Ovary (tissue), 10 donors: ENCODE measurements at places on chromosomes 3 and 15.

- no peak for DNase-seq
These were observed 42.6 kb downstream of the POLG start for GRCh38 chr15:89291934-89292438.

- no peak for DNase-seq
These were observed 30.8 kb upstream of the EOMES start for GRCh38 chr3:27752926-27753325.

DNA sequence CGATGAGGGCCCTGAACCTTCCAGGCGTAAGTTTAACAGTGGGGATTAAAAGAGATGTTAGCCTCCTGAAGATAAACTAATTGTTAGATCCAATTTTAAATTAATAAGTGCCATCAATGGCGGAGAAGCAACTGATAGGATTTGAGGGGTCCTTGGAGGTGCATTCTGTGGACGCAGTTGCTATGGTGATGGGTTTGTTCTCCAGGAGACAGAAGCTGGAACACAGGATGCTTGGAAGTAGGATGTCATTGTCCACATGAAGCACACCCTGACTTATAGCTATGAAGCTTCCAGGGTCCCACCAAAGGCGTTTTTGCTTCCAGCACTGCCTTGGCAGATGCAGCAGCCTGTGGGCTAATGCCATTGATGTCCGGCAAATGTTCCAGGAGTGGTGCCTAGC lies 331.0 kb upstream of the IL12A start:
- no peak for DNase-seq

DNA sequence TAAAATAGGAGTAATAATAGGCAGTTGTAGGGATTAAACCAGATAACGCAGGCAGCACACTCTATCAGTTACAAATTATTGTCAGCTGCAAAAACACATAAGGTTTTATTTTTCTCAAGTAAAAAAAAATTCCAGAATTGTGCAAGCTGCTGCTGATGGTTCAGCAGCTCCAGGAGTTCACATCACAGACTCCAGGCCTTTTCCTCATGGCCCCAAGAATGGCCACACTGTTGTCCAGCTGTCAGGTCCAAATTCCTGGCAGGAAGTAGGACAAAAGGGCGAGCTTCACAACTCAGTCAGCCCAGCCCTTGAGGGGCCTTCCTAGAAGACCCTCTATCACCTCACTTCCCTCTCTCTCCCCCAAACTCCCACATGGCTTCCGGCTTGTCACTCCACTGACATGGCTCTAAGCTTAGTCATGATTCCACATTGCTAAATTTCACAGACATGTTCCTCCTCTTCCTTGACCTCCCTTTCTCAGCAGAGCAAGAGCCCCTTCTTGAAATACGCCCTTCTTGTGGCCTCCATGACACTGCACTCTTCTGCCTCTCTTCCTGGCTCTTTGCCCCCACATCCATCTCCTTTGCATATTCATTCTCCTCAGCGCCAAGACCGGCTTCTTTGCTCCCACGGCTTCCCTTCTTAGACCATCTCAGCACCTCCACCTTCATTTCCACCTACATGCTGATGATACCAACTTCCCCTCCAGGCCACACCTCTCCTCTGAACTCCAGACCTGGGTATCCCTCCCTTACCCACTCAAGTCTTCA lies 27.4 kb upstream of the FAM174B start:
- no peak for DNase-seq

GRCh38 chr15:43285609-43286037 lies 18.9 kb upstream of the TGM5 start:
- DNase-seq, result no peak

DNA sequence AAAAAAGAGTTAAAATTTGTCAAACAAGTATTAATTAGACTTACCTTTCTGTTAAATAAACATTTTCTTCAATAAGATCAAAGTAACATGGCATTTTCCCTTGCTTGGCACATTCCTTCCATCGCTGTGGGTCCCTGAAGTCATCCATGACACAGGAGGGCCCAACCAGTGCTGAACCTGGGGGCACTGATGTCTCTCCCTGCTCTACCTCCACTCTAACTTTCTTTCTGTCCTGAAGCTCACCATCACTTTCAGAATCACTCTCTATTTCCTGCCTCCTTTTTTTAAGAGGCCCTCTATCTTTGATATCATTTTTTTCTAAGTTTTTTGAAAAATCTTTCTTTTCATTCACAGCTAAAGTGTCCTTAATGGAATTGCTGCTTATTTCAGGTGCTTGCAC lies 43.8 kb downstream of the SETD2 start:
- no peak for DNase-seq

GRCh38 chr3:32229565-32229964 lies 8.9 kb upstream of the CMTM8 start:
- DNase-seq, result no peak

- DNase-seq, result no peak
These were observed 39.0 kb downstream of the CYFIP1 start for GRCh38 chr15:22941179-22941578.

GRCh38 chr3:67723863-67724262 lies 69.5 kb upstream of the SUCLG2 start:
- no peak for DNase-seq

GRCh38 chr15:70519004-70519365 lies 244.4 kb downstream of the UACA start:
- no peak for DNase-seq
